ENCODE measurements at places on chromosomes 7 and 10.

DNA sequence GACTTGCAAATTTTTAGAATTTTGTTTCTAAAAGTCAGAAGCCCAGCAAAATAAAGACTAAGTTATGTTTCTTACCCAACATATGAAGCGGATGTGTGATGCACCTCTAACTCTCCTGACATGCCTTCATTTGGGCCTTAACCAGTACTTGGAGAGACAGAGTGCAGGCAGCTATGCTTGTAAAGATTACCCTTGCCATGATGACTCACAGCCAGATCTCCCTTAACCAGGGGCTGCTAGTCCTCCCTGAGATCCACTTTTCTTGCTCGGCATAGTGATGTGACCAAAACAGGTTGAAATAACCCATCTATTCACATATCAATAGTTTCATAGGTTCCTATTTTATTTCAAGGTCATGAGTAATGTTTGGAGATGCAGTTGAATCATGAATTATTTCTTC is 43.6 kb downstream of the PPP1R3A start:
- no peak for DNase-seq

- DNase-seq: no peak
Measured at GRCh38 chr10:78375854-78376785, 342.5 kb downstream of the RPS24 start.

DNA sequence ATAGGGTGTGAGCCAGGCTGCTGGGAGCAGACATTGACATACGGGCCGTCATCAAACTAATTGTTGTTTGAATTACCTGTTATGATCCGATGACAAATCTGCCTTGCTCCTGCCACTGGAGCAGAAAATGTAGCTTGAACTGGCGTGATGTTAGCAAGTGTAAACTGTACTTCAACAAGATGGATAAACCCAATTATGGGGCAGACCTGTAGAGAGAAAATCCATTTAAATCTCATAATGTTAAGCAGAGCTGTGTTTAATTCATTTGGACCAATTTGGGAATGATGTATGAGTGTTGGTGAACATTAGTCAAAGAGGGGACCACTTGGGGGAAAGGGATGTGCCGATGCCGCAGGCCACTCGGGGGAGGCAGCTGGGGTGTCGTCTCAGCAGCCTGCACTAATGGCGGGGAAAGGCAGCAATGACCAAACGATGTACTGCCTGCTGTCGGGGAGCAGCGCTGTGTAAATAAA is 27.4 kb downstream of the TCF7L2 start:
- no peak for DNase-seq

DNA sequence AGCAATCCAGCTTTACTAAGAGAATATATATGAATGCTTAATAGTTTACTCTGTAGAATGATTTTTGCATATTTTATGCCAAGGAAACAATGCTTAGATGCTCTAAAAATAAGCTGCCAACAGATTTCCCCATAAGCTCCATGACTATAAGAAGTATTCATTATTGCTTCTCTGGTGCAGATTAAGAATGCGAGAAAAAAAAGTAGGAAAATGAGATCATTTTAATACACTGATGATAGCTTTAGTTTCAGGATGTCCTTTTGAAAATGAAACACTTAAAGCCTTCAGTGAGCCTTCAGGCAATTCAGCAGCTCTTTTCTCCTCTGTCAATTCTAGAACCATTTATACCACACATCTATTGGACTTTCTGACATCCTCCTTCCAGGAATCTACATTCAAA is 735.0 kb upstream of the POT1 start:
- no peak for DNase-seq

All from activated T-helper 1 cell treated with Interleukin-2 at 50 U/mL for 16 hours (primary cell).